GM04504 (cell line): ENCODE measurements at places on chromosomes 12 and 14.

- DNase-seq: no peak
These were observed 28.0 kb upstream of the C12orf42 start for GRCh38 chr12:103523771-103524170.

GRCh38 chr14:38108681-38109080, 99.0 kb upstream of the SSTR1 start:
- DNase-seq: peak; percentile 94

GRCh38 chr12:73867147-73867546, 670.5 kb upstream of the ATXN7L3B start:
- no peak for DNase-seq

DNA sequence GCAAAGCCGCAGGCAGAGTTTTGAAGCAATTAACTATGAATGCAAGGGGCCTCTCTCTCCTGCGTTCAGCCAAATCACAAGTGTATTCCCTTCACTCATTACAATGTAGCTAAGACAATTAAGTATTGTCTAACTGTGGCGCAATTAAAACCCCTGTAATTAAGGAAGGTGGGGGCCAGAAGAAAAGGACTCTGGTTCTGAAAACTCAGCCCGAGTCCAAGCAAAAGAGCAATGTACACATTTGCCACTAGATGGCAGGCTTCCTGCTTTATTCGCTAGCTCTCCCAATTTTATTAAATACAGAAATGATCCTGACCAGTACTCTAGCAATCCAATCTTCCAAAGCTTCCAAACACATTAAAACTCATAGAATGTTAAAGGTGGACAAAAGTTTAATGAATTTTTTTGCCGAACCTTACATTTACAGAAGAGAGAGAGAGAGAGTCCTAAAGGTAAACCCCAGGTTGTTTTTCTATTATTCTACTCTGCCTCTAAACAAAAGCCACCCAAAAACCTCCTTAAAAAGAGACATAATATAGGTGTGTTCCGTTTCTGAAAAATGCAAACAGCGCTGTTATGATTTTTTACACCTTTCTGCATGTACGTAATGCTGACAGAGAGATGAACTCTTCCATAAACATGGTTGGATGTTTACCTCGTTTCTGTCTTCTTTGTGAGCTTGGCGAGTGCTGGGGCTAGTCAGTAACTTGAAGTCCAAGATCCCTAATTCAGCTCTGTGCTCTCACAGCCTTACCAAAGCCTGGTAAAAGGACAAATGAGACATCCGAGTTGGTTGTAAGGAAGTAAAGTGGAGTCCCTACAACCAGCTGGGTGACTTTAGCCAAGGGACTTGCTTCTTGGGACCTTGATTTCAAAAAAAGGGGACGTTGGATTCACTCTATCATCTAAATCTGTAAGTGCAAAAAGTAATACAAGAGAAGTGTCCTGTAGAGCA, 50.9 kb upstream of the VASH1 start:
- peak; percentile 11 for DNase-seq

DNA sequence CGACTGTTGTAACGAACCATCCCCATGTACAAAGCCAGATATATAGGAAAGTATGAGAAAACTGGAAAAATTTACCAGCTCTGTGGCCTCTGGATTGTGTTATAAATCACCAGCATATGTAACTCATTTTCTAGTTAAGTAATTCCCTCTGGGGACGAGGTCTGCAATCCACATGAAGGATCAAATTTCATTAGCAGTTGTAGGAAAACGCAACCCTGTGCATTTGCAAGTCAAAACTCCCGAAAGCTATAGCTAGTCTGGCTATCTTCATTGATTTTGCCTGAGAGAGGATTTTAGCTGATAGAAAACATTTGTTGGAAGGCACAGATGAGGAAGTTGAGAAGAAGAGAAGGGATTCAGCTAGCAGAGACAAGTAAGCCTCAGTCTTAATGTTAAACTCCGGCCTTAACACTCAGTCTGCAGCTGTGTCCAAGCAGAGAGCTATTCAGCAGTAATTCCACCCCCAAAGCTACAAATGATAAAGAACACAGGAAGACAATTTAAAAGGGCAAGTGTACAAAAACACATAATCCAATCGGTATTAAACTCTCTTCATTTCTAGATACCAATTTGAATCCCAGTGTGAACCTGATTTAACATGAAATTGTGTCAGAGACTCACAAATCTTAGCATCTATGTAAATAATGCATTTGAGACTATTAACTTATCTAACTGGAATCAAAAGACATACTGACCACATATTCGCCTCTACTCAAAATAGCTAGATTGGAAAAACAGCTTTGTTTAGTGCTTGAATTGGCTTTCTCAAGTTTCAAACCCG, 54.2 kb upstream of the CERS5 start:
- peak; percentile 85 for DNase-seq

GRCh38 chr12:18158774-18159557, 69.0 kb upstream of the RERGL start:
- no peak for DNase-seq

- no peak for DNase-seq
These were observed 236.1 kb upstream of the NPAS3 start for GRCh38 chr14:32702562-32702961.
